ENCODE measurements at places on chromosomes 7 and 10. TPM values are rescaled to one million over a fixed set of nuclear protein-coding genes. Genes with fewer than 3 reads are reported as not detected.
A peak's percentile ranks its signal among the peaks of the same experiment; 100 is the strongest.

DNA sequence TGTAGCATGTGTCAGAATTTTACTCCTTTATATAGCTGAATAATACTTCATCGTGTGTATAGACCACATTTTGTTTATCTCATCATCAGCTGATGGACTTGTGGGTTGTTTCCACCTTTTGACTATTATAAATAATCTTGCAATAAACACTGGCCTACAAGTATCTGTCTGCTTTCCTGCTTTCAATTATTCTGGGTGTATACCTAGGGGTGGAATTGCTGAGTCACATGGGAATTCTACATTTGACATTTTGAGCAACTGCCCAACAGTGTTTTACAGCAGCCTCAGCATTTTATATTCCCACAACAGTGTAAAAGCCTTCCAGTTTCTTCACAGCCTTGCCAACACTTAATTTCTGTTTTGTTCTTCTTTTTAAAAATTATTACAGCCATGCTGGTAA is 200.3 kb upstream of the PRSS1 start:
- no peaks in the 10 kb centered on the region for H3K4me1 ChIP-seq
- no peaks in the 10 kb centered on the region for H3K36me3 ChIP-seq
- no peak overlapping the region for H3K27ac ChIP-seq
- DNase-seq: no peak

- no peak overlapping the region for H3K27ac ChIP-seq
- no peaks in the 10 kb centered on the region for H3K36me3 ChIP-seq
- DNase-seq: no peak
- H3K4me1 ChIP-seq: peaks cover 5% of the 10 kb centered on the region
- H3K27me3 ChIP-seq: no peaks in the 10 kb centered on the region
Measured at GRCh38 chr10:44193166-44193565, 191.7 kb downstream of the CXCL12 start.

DNA sequence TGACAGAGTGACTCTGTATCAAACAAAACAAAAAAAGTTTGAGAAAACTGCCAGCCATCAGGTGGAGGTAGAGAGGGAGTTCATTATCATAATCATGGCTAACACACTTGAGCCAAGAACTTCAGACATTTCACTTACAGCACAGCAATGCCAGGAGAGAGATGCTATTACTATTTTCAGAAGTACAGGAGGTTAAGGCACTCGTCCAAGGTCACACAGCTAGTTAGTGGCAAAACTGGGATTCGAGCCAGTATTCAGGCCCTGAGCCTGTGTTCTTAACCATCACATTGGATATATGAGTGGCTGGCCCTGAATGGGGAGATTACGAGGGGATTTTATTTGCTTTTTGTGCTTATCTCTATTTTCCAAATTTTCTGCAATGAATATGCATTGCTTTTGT is 24.8 kb upstream of the UNC5B start:
- peaks cover 7% of the 10 kb centered on the region for H3K4me1 ChIP-seq
- DNase-seq: no peak
- H3K27me3 ChIP-seq: peaks cover 3% of the 10 kb centered on the region
- H3K36me3 ChIP-seq: no peaks in the 10 kb centered on the region

GRCh38 chr7:74002474-74003017 is 25.4 kb upstream of the ELN start:
- H3K27me3 ChIP-seq: no peaks in the 10 kb centered on the region
- no peak for DNase-seq
- H3K4me3 ChIP-seq: no peak overlapping the region
- 0 out of 2 replicates have a peak overlapping the region, but pooled peaks have one; percentile 5 for H3K27ac ChIP-seq
- no peaks in the 10 kb centered on the region for H3K36me3 ChIP-seq
- H3K4me1 ChIP-seq: peaks cover 2% of the 10 kb centered on the region

- peak overlapping the region; percentile 60 for H3K4me3 ChIP-seq
- H3K36me3 ChIP-seq: no peaks in the 10 kb centered on the region
- no peak for DNase-seq
Measured at GRCh38 chr10:97336446-97336845, 1.9 kb upstream of the FRAT2 start.

The MRPL32 gene
- 72.2 TPM for total RNA-seq

The ITIH5 gene
- total RNA-seq: 3.8 TPM

DNA sequence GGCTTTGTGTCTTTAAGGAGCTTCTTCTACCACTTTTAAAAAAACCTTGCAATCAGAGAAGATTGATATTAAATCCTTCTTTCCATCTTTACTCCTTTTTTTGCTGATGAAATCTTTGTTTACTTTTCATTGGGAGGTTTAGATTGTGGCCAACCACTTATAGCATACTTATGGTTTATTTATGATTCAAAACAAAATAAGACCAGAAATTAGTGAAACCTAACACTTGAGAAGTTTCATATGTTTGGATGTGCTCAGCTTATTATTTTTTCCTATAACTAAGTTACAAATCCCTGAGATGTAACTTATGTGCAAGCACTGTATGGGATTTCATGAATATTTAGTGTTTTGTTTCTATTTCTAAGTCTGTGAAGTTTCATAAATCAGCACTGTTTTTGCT is 13.5 kb upstream of the PRPS1L1 start:
- no peak for DNase-seq
- no peak overlapping the region for H3K4me3 ChIP-seq
